Fibroblast of upper back skin (primary cell): ENCODE measurements at places on chromosomes 1 and 21.

DNA sequence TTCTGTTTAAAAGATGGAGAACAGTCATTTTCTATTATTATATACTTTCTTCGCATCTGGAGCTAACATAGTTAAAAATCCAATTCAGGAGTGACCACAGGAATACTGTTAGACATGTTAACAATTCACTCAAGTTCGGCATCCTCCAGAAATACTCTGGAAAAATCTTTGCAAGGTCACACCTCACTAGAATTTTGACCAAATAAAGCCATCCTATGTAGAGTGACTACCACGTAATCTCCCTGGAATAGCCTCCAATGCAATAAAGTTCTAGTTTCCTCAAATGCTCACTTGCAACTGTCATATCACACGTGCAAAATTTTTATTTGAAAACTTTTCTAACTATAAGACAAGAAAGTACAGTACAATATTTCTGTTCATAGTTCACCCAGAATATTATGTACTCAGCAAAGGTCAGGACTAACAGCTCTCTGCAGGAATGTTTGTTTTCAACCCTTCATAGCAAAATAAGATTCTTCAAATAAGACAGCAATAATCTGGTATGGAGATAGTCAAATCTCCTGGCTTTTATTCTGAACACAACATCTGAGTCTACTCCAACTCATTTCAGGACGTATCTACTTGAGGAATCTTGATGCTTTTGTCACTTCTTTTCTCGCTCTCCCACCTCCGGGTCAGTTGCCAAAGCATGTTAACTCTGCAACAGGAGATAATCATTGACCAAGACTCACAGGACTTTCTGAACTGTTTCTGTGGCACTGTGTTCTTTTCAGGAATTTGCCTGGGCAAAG is 82.6 kb downstream of the GDAP2 start:
- DNase-seq: no peak

GRCh38 chr1:245575710-245576109 is 420.9 kb downstream of the KIF26B start:
- DNase-seq: peak; percentile 39

DNA sequence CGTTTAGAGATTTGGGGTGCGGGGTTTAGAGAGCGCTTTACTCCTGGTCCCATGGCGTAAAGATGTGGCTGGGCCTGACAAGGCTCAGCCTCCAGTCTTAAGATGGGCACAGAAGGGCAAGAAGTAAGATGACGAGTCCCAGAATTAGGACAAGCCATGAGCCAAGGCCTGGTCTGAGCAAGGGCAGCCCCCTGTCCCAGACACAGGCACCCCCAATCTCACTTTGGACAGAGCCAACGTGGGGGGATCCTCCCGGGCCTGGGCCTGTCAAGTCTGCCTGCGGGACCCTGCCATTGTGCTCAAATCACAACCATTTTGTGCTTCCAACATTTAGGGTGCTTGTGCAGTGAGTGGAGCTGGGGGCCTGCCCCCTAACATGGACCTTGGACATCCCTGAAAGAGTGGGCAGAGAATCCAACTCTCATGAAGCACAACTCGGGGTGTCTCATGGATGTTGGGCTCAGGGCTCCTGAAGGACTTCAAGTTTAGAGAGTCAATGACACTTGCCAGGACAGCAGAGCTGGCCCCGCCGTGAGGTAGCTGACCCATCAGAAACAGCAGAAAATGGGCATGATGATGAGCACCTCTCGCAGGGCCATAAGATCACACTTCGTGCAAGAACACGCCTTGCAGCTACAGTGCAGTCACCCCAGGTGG is 52.6 kb downstream of the KIF21B start:
- no peak for DNase-seq

GRCh38 chr1:187451238-187451637 is 622.5 kb downstream of the PLA2G4A start:
- no peak for DNase-seq

- DNase-seq: no peak
Measured at GRCh38 chr1:231776757-231777062, 150.1 kb downstream of the DISC1 start.

GRCh38 chr1:197916500-197916983 is 630 bp upstream of the LHX9 start:
- no peak for DNase-seq

DNA sequence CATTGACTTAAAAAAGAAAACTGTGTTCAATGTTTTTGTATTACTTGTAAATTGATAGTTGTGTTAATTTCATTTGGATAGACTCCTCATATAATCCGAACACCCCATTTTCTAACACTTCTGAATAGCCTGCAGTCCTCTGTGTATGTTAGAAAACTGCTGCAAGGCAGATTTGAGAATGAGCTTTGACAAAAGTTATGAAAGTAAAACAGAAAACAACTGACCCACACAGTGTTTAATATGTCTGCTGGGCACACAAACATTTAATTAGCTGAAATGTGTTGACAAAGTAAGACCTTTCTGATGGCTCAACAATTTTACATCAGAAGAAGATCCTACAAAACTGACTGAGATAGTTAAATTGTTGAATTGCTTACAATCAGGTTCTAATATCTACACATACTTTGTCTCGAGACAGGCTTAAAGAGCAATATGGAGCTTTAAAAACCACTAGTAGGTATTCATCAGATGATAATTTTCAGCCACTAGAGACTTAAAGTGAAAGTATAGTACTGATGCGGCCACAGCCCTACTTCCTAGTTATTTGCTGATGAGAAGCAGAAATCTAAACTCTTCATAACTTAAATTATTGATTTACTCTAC is 40.0 kb upstream of the PRMT6 start:
- DNase-seq: no peak

GRCh38 chr1:28358716-28359115 is 10.8 kb upstream of the PHACTR4 start:
- DNase-seq: no peak
